ENCODE measurements at places on chromosomes 5 and 9. TPM values are rescaled to one million over a fixed set of nuclear protein-coding genes. Genes with fewer than 3 reads are reported as not detected.

- no peak for DNase-seq
These were observed 10.0 kb downstream of the ALG2 start for GRCh38 chr9:99211746-99212145.

TLX3 gene
- total RNA-seq, result not detected

IFNA13 gene
- total RNA-seq, result not detected

- DNase-seq, result no peak
These were observed 212.5 kb downstream of the FANCC start for GRCh38 chr9:95104980-95105379.

TIMD4 gene
- not detected for total RNA-seq

DNA sequence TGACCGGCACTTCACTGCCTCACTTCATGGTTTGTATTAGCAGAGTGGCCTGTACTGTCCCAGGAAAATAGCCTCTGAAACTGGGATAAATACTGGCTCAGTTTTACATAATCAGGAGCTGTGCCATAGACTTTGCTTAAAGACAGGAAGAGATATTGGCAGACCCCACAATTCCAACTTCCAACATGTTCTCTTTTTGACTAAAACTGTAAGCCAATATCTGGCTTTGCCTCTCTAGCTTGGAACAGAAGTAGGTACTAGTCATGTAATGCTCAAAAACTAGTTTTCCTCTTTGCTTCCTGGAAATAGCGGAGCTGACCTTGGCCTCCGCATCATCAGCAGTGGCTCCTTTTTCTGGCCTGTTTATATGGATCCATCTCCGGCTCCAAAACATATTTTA is 276.9 kb downstream of the CDH9 start:
- DNase-seq, result no peak

TXNDC8 gene
- total RNA-seq, result not detected

DNA sequence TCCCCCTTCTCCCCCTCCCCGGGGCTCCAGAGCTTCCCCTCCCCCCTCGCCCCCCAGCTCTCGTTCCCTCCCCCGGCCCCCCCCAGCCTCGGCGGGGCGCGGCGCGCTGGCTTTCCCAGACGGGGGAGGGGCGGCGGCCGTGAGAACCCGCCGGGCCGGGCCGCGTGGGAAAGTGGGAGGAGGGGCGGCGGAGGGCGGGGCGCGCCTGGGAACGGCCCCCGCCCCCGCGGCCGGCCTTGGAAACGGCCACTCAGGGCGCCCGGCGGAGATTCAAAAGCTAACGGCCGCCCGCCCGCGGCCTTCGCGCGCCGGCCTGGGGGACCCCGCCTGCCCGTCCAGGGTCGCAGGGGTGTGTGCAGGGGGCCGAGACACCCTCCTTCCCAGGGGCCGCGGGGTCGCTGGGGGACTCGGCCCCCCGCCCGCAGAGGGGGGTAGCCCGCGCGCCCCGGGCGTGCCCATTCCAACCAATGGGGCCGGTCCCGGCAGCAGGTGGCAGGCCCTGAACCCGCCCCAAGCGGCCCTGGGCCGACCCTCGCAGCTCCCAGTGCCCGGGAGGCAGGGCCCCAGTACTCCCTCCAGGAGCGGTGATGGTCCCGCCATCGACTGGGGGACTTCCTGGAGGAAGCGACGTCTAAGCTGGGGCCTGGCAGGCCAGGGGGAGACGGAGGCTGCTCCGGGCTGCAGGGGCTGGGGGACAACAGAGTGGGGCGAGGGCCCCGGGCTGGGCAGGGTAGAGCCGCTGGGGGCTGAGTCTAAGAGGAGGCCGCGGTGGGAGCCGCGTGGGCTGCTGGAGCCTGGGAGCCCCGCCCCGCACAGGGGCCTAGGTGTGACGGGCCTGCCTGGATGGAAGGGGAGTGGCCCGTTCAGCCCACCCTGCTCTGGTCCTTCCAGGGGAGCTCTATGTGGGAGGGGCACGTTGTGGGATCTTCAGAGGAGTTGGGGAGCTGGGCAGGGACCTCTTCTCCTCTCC is 14.2 kb upstream of the NRARP start:
- peak; percentile 32 for DNase-seq

DNA sequence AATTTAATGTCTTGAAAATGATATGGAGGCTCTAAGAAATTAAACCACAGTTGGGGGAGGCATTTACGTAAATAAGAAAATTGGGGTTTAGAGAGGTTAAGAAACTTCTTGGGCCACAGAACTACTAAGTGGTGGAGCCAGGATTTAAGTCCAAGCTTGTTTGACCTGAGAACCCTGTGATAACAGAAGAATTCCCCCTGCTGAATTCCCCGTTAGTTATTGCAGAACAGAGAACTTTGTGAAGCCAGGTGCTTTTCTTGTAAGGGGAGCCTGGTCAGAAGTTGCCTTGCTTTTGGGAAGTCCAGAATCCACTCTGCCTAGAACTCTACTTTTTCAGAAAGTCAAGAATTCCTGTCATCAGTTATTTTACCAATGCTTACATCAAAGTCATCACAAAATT is 309.3 kb upstream of the SEMA6A start:
- no peak for DNase-seq

DNA sequence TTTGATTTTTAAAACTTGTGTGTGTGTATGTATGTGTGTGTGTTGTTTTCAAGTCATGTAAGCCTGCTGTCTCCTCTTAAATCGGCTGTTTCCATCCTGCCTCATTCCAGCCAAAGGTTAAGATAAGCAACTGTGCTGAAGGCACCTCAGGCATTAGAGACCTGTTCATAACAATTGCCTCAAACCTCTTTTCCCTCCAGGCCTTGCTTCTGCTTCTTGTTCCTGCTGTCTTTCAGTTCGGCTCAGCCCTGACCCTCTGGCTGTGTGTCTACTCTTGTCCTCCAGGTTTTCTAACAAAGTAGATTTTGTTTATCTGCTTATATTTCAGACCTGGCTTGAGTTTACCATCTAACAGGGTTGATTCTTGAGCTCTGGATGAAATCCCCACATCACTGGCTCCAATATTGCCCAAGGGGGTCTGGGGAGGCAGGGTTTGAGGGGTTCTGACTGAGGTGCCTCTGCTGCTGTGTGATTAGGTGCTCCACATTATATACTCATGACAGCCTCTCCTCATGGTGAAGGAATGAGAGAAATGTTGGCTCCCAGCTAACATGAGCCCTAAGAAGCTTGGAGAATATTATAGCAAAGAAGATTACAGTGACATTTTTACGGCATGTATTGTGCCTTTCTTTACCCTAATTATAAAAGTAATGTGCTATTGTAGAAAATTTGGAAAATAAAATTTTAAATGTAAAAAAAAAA is 229.7 kb upstream of the PIK3R1 start:
- no peak for DNase-seq

RALGPS1 gene
- total RNA-seq, result 1.1 TPM
